LHCN-M2 (cell line): ENCODE measurements at places on chromosomes 1 and 21. TPM values are rescaled to one million over a fixed set of nuclear protein-coding genes. Genes with fewer than 3 reads are reported as not detected.
A peak's percentile ranks its signal among the peaks of the same experiment; 100 is the strongest.

Gene DEPDC1
- total RNA-seq: 134 and 141 TPM in 2 replicates

Gene HYI
- total RNA-seq: 32.8 and 32.9 TPM in 2 replicates

Gene FOXD3
- total RNA-seq: not detected in 2 replicates

Gene GOLT1A
- not detected in 2 replicates for total RNA-seq

Gene CCDC30
- total RNA-seq: 0.17 and 0.38 TPM in 2 replicates

Gene SH2D2A
- total RNA-seq: not detected in 2 replicates

Gene TNFRSF25
- total RNA-seq: 0.58 and 0.98 TPM in 2 replicates

Gene CDC7
- 13.0 and 14.5 TPM in 2 replicates for total RNA-seq

GRCh38 chr1:3919706-3920105 lies 19.6 kb upstream of the C1orf174 start:
- DNase-seq: no peak

DNA sequence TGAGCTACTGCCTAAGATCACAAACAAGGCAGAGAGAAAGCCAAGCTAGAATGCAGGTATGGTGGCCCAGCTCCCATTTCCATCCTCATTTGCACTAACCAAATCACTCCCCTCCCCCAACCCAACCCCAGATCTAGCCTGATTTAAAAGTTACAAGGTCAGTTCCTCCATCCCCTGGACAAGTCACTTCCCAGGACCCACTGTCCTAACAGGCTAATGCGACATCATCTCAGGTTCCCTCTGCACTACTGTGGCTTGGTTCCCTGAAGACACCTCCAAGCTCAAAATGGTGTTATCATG lies 2.4 kb downstream of the F11R start:
- DNase-seq: no peak

GRCh38 chr1:19311503-19311930 lies 427 bp downstream of the AKR7A2 start:
- DNase-seq: peak; percentile 29

GRCh38 chr1:218348628-218349071 lies 3.5 kb downstream of the TGFB2 start:
- DNase-seq: peak; percentile 19

- DNase-seq: peak; percentile 27
Measured at GRCh38 chr21:34126691-34127090, 53.3 kb downstream of the MRPS6 start.

- DNase-seq: no peak
Measured at GRCh38 chr1:41698916-41699860, 214.7 kb upstream of the EDN2 start.

GRCh38 chr1:24111996-24112779 lies at the start of gene MYOM3:
TSS of gene MYOM3 (minus strand) at chr1:24112135. CDS start at chr1:24108636, 3,499 bp downstream.
- DNase-seq: peak; percentile 69

GRCh38 chr1:29805122-29805895 lies 569.0 kb downstream of the PTPRU start:
- no peak for DNase-seq

DNA sequence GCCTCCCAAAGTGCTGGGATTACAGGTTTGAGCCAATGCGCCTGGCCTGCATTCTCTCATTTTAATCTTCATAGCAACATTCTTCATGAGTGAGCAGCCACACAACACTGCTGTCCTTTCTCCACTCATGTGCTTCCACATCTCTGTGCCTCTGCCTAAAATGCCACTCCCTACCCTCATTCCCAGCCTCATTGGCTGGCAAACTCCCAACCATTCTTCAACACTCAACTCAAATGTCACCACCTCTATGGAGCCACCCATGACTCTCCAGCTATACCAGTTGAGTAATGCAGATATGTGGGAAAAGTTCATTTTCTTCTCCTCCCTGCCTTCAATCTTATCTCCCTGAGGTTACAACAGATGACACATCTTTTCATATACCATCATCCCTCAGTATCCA lies 53.9 kb upstream of the ZC3H12A start:
- DNase-seq: no peak

DNA sequence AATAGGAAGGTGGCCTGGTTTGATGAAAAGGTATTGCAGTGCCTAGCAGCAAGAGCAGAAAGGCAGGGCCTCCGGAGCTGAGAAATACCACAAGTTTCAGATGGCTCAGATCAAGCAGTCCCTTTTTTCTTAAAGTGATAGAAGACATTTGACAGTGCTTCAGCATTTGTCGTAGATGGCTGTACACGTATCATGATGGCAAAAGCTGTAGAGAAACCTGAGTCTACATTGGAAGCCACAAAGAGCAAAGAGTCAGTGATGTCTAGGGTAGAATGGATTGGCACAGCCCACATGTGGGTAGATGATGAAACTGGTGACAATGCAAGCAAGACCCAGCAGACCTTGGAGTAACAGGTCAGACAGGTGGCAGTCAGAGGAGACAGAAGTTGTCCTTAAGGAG lies 101.3 kb upstream of the ARTN start:
- DNase-seq: no peak

GRCh38 chr1:35345439-35345981 lies 77.0 kb downstream of the ZMYM4 start:
- DNase-seq: no peak
